ENCODE measurements at places on chromosomes 11 and 22.
A peak's percentile ranks its signal among the peaks of the same experiment; 100 is the strongest.

GRCh38 chr11:85886089-85887056 is 31.2 kb downstream of the CCDC83 start:
- no peak for DNase-seq

- DNase-seq: no peak
These were observed 35.7 kb upstream of the ARFGAP3 start for GRCh38 chr22:42892571-42893316.

- peak; percentile 7 for DNase-seq
These were observed 33.6 kb downstream of the TBC1D22A start for GRCh38 chr22:46795845-46796565.

DNA sequence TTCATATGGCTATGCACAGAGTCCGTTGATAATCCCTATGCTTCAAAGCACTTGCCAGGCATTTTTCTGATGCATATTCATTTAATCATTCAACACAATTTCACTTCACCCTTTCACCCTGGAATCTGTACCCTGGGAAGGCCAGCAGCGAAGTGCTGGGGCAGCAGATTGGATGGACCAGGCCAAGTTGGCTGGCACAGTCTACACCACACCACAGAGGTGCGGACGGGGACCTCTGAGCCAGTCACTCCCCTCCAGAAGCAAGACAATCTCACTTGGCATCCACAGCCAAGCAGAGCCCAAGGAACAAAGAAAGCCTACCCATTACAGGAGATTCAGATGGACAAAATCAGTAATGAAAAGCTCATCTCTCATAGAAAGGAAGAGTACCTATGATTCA is 130.2 kb downstream of the GALNT18 start:
- no peak for DNase-seq

- no peak for DNase-seq
These were observed 9.5 kb downstream of the IRF7 start for GRCh38 chr11:606245-606644.

DNA sequence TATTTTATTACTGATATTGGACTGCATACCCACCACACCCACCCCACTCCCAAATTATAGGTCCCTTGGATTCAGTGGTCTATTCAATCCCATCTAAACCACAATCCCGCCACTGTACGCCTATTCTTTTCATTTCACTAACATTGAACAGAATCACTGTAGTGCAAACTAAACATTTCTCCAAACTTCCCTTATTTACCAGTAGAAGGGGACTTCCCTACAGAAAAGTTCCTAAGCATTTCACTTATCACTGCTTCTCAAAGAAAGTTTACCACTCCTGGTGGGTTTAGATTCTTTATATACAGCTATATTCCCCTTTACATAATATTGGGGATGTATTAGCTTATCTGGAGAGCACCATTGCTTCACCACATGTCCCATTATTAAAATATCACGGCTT is 29.3 kb downstream of the OR8B12 start:
- no peak for DNase-seq

DNA sequence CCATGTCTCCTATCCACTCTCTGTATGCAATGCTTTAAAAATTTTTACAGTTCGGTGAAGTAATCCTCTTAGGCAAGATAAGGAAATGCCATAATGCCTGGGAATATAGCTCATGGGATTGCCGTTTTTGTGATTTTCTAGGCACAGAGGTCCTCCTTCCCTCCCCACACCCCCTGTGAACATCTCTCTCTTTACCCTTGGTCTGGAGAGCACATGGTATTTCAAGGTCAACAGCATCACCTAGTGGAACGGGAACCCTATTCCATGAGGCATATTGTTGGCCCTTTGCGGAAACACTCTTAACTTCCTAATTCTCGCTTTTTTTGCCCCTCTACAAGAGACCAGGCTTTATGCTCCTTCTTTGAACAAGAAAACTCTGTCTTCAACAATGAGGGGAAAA is 8.8 kb downstream of the NXPE4 start:
- no peak for DNase-seq

GRCh38 chr11:126680131-126680530 is 320.4 kb downstream of the KIRREL3 start:
- no peak for DNase-seq

GRCh38 chr11:25953006-25953405 is 378.9 kb upstream of the ANO3 start:
- no peak for DNase-seq

Measured in left lung (tissue), 14 donors.